Posterior vena cava (tissue), 2 donors: ENCODE measurements at places on chromosomes 7 and 10. TPM values are rescaled to one million over a fixed set of nuclear protein-coding genes. Genes with fewer than 3 reads are reported as not detected.

The DPYSL4 gene
- 1.4 TPM for total RNA-seq

The PCLO gene
- 1.2 TPM for total RNA-seq

The ASB10 gene
- not detected for total RNA-seq

The CPVL gene
- total RNA-seq, result 23.8 TPM

The IFIT2 gene
- total RNA-seq, result 6.1 TPM

The NME8 gene
- 0.19 TPM for total RNA-seq

The PPIF gene
- total RNA-seq, result 20.4 TPM

The HOXA6 gene
- 8.6 TPM for total RNA-seq

GRCh38 chr10:130000918-130001317, 36.8 kb upstream of the EBF3 start:
- DNase-seq, result no peak

DNA sequence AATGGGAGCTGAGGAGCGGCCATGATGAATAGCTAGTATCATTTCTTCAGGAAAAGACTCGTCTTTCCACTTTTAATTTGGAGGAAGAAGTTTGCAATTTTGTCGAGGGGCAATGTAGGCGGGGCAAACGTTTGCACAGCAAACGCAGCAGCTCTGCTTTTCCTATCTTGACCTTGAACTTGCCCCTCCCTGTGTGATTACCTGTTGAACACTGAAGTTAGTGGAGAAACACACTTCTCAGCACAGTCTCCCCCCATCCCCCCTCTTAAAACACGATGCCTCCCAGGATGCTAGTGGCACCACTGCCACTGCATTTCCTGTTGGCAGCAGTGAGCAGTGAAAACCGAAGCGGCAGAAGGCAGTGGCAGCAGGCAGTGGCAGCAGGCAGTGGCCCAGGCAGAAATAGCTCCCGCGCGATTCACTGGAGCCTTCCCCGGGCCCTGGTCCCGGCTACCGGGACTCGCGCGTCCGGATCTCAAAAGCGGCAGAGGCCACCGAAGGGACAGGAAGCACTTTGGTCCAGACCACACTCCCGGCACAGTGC, at the start of gene EPDR1:
EPDR1 (plus strand) TSS at position 336 of the 544 bp plus-strand sequence. CDS start 300 bp downstream, outside the sequence.
- DNase-seq, result no peak

GRCh38 chr7:112989531-112989930, 97.1 kb downstream of the GPR85 start:
- no peak for DNase-seq

- no peak for DNase-seq
These were observed 936 bp upstream of the TCERG1L start for GRCh38 chr10:131312478-131312836.

GRCh38 chr7:141593134-141593533, 41.9 kb downstream of the AGK start:
- DNase-seq, result no peak

- DNase-seq, result no peak
These were observed 4.6 kb downstream of the SHOC2 start for GRCh38 chr10:110923856-110924493.

GRCh38 chr10:70306181-70306705, 22.4 kb upstream of the NPFFR1 start:
- DNase-seq, result no peak

- no peak for DNase-seq
These were observed 31.5 kb upstream of the PRF1 start for GRCh38 chr10:70634011-70634410.

- no peak for DNase-seq
These were observed 140.6 kb upstream of the TMEM168 start for GRCh38 chr7:112930787-112931186.

DNA sequence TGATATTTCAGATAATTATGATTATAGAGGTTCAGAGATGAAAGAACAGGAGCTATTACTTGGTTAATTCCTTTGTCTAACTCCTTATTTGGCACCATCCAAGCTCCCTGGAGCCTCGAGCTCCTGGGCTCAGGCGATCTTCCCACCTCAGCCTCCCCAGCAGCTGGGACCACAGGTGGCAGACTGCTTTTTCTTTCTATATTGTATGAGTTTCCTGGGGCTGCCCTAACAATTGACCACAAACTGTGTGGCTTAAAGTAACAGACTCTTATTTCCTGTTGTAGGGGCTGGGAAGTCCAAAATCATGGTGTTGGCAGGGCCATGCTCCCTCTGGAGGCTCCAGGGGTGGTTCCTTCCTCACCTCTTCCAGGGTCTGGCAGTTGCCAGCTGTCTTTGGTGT, 163.3 kb upstream of the ADCY1 start:
- DNase-seq, result no peak

DNA sequence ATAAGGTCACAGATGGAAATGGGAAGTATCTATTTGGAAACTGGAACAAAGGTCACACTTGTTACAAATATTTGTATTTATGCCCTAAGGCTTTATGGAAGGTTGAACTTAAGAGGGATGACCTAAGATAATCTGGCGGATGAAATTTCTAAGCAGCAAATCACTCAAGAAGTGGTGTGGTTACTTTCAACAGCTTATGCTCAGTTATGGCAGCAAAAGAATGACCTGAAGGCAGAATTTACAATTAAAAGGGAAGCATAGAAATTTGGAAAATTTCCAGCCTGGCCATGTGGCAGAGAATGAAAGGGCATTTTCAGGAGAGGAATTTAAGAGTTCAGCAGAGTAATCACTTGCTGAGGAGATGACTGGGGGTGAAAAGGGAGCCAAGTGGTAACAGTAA, 95.8 kb upstream of the TNS3 start:
- no peak for DNase-seq

- no peak for DNase-seq
These were observed 24.0 kb downstream of the HABP2 start for GRCh38 chr10:113576852-113577251.

DNA sequence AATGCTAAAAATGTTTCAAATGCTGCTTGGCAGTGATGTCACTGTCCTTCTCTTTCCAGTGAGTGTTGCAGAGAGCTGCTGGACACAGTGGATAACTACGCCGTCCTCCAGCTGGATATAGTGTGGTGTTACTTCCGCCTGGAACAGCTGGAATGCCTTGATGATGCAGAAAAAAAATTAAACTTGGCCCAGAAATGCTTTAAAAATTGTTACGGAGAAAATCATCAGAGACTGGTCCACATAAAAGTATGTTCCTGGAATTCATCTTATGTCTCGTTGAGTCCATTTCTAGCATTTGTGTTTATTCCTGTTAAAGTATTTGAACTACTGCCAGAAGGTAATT, 25.2 kb downstream of the NUB1 start:
- peak; percentile 26 for DNase-seq

GRCh38 chr7:18995811-18996426, 121.5 kb downstream of the TWIST1 start:
- no peak for DNase-seq

- peak; percentile 80 for DNase-seq
These were observed 183.5 kb downstream of the POM121L12 start for GRCh38 chr7:53218730-53219504.

GRCh38 chr7:24221500-24221899, 62.5 kb upstream of the NPY start:
- no peak for DNase-seq

GRCh38 chr7:129055861-129056464, 1.1 kb upstream of the TNPO3 start:
- DNase-seq, result no peak

DNA sequence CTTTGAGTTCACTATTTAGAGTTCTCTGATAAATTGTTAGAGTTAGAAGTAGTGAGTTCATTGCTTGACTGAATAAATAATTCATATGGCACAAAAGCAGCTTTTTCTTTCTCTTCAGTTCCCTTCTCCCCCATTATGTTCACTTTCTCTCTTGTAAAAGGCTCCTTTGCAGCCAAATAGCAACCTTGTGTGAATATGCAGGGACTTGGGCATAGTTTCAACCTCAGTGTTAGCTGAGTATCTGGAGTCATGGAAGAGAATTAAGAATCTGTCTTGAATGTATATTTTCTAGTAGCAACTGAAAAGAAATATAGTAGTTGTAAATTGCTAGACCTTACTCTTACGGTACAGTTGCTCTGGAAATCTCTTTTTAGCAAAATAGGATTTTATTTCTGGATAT, 31.9 kb downstream of the ZEB1 start:
- DNase-seq, result no peak

DNA sequence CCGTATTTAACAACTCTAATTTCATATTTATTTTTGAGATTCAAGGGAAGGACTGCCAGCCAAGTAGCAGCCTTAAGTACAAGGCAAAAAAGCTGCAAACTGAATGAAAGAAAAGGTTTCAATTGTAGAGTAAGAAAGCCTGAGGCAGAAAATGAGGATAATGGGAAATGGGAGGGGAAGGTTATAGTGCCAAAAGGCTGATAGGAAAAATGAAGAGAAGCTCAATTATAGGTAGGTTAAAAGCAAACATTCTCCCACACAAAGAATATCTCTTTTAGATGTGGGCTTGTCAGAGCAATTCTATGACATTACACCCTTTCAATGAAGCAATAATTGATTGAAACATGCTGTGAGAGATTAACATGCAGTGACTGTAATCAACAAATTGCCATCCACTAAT, 175.3 kb downstream of the RAPGEF5 start:
- DNase-seq, result no peak

GRCh38 chr7:48040944-48041652, 5.8 kb downstream of the C7orf57 start:
- DNase-seq, result no peak

GRCh38 chr10:21452203-21452602, 73.3 kb downstream of the SKIDA1 start:
- no peak for DNase-seq
